ENCODE measurements at places on chromosomes 13 and 19. TPM values are rescaled to one million over a fixed set of nuclear protein-coding genes. Genes with fewer than 3 reads are reported as not detected.

Gene CRB3
- total RNA-seq, result 0.21 TPM

Gene ZSCAN1
- not detected for total RNA-seq

Gene GNG8
- total RNA-seq, result not detected

GRCh38 chr13:66139250-66139649 is 1090.9 kb downstream of the PCDH9 start:
- peaks cover 3% of the 10 kb centered on the region for H3K4me1 ChIP-seq
- no peak overlapping the region for H3K27ac ChIP-seq
- H3K36me3 ChIP-seq, result no peaks in the 10 kb centered on the region
- no peak for DNase-seq
- H3K27me3 ChIP-seq, result no peaks in the 10 kb centered on the region

GRCh38 chr13:100811024-100811865 is 136.7 kb upstream of the TMTC4 start:
- DNase-seq, result no peak
- no peaks in the 10 kb centered on the region for H3K36me3 ChIP-seq
- no peak overlapping the region for H3K27ac ChIP-seq
- no peaks in the 10 kb centered on the region for H3K4me1 ChIP-seq
- peaks cover 2% of the 10 kb centered on the region for H3K27me3 ChIP-seq

DNA sequence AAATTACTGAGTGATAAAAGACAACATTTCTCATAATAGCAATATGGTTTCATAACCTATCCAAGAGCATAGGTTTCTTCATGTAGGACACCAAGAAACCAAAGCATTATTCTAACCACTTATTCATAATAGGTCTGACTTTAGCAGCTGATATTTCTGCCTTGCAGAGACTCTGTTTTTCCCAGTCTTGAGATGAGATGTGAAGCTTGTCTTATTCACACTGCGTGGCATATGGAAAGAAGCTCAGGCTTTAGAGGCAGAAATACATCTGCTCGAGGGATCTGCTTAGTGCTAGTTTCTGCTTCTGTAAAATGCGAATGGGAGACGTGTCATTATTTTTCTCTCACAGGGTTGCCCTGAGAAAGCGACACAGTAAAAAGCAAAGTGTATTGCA is 232.0 kb upstream of the SPRY2 start:
- no peak overlapping the region for H3K4me3 ChIP-seq
- no peaks in the 10 kb centered on the region for H3K36me3 ChIP-seq
- H3K27me3 ChIP-seq, result no peaks in the 10 kb centered on the region
- no peak for DNase-seq
- H3K27ac ChIP-seq, result no peak overlapping the region

DNA sequence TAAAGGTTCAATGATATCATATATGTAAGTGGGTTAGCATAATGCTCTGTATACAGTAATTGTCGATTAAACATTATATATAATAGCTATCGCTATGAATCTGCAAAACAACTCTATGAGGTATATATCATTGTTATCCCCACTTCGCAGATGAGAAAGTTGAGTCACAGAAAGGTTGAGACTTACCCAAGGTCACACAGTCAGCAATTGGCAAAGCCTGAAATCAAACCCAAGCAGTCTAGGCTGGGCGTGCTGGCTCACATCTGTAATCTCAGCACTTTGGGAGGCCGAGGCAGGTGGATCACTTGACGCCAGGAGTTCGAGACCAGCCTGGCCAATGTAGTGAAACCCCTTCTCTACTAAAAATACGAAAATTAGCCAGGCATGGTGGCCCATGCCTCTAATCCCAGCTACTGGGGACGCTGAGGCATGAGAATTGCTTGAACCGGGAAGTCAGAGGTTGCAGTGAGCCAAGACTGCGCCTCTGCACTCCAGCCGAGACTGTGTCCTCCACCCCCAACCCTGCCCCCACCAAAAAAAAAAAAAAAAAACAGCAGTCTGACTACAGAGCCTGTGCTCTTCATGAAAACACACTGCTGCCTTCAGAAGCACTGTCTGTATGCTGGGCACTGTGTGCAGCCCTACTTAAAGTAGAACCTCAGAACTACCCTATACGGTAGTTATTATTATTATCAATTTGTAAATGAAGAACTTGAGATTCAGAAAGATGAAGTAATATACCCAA is 1.3 kb downstream of the HSPBP1 start:
- no peaks in the 10 kb centered on the region for H3K36me3 ChIP-seq
- H3K4me1 ChIP-seq, result peaks cover 12% of the 10 kb centered on the region
- peak overlapping the region; percentile 68 for H3K4me3 ChIP-seq
- H3K27ac ChIP-seq, result peak overlapping the region; percentile 76
- no peak for DNase-seq
- H3K27me3 ChIP-seq, result no peaks in the 10 kb centered on the region

DNA sequence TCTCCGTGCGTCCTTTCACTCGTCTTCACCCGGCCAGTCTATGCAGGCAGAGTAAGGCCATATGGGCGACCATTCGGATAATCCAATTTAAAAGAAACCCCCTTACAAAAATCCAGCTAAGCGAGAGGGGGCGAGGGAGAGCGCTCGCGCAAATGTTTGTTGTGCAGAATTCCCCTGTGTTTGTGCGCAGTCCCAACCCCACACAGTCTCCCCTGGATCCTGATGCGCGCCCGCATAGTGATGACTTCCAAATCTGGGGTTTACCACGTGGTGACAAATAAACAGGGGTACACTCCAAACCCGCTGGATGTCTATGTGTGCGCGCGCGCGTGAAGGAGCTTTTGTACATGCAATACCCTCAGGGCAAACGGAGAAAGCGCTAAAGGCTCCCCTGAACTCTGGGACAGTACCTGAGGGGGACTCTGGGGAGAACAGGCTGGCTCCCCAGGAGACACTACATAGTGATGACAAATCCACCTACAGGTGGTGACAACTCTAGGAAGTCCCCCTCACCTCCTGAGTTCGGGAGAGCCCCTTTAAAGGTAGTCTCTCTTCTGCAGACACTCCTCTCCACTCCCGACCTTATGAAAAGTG is 8.5 kb downstream of the SOX21 start:
- no peak overlapping the region for H3K27ac ChIP-seq
- no peaks in the 10 kb centered on the region for H3K36me3 ChIP-seq
- peak overlapping the region; percentile 33 for H3K4me3 ChIP-seq
- H3K4me1 ChIP-seq, result peaks cover 4% of the 10 kb centered on the region
- DNase-seq, result no peak

DNA sequence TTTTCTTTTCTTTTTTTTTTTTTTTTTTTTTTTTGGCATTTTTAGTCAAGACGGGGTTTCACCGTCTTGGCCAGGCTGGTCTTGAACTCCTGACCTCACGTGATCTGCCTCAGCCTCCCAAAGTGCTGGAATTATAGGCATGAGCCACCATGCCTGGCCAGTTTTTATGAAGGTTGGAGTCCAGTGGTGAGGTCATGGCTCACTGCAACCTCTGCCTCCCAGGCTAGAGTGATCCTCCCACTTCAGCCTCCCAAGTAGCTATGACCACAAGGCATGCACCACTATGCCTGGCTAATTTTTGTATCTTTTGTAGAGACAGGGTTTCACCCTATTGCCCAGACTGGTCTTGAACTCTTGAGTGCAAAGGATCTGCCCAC is 4.2 kb downstream of the SNRPA start:
- no peak for DNase-seq
- H3K27me3 ChIP-seq, result no peaks in the 10 kb centered on the region
- H3K27ac ChIP-seq, result no peak overlapping the region
- no peaks in the 10 kb centered on the region for H3K4me1 ChIP-seq

Gene RASIP1
- 0.41 TPM for total RNA-seq

Gene KLHL1
- not detected for total RNA-seq

DNA sequence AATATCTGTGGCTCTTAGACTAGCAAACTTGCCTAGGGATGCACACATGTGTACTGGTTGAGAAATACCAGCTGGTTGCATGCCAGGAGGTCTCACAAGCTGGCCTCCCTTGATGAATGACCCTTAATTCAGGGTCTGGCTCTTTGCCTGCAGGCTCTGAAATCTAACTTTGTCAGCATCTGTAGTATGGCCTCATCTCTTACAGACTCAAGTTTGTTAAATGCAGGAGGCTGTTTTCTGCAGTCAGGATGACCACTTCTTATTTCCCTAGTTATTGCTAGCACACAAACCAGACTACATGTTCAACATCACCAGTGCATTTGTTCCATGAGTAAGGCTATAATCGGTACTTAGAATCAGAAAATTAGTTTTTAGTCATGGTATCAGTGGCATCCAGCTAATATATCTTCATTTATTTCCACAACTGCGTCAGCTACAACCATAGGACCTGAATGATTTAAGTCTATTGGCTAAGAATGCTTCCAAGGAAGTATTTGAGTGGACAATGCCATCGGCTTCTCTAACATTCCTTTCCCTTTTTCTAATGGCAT is 23.3 kb upstream of the POSTN start:
- H3K36me3 ChIP-seq, result no peaks in the 10 kb centered on the region
- no peaks in the 10 kb centered on the region for H3K27me3 ChIP-seq
- no peak overlapping the region for H3K4me3 ChIP-seq

DNA sequence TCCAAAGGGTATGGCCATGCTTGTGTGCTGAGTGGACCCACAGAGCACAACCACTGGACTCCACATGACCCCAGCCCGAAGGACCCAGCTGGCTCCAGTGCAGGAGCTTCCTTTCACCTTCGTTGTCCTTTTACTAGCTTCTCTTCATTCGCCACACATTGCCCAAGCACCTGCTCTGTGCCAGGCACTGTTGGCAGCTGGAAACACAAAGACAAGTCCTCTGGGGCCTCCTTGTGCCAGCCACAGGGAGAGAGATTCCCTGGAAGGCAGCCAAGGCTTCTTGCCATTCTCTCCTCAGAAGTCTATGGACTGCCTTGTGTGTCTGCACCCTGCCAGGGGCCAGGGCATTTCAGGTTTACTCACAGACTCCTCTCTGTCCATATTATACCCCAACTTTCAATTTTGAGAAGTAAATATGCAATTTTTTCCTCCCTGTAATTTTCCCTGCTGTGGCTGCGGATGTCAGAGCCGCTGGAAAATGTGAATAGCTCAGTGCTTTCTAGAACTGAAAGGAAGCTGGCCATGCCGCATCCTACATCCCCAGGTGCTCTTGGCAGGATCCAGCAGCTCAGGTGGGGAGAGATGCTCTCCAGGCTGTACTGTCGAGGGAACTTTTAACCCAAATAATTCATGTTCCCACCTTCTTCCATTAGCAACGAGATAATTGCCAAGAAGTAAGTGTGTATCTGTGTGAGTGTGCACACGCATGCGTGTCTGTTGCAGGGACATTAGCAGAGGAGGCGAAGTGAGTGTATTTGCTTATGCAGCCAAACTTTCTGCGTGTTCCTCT is 57.2 kb downstream of the CHST8 start:
- H3K27me3 ChIP-seq, result peaks cover 29% of the 10 kb centered on the region
- no peak overlapping the region for H3K4me3 ChIP-seq
- H3K36me3 ChIP-seq, result no peaks in the 10 kb centered on the region
- H3K27ac ChIP-seq, result no peak overlapping the region
- no peak for DNase-seq

Gene KLF1
- 0.10 TPM for total RNA-seq

Gene PRR12
- 22.9 TPM for total RNA-seq

Gene GSX1
- not detected for total RNA-seq

Gene GIPR
- total RNA-seq, result 2.0 TPM

Gene IL17D
- 0.46 TPM for total RNA-seq

GRCh38 chr13:85985797-85986196 is 186.6 kb upstream of the SLITRK6 start:
- no peaks in the 10 kb centered on the region for H3K4me1 ChIP-seq
- H3K36me3 ChIP-seq, result no peaks in the 10 kb centered on the region
- H3K4me3 ChIP-seq, result no peak overlapping the region
- no peak for DNase-seq

GRCh38 chr19:6832412-6832811 is 55.0 kb upstream of the ADGRE1 start:
- H3K4me3 ChIP-seq, result no peak overlapping the region
- H3K4me1 ChIP-seq, result no peaks in the 10 kb centered on the region
- DNase-seq, result no peak
- no peak overlapping the region for H3K27ac ChIP-seq
- H3K36me3 ChIP-seq, result no peaks in the 10 kb centered on the region

Gene DOCK6
- 19.4 TPM for total RNA-seq

- peaks cover 13% of the 10 kb centered on the region for H3K4me1 ChIP-seq
- H3K36me3 ChIP-seq, result peaks cover 13% of the 10 kb centered on the region
- no peaks in the 10 kb centered on the region for H3K27me3 ChIP-seq
- peak within 1 kb of the TSS; percentile 87 for H3K4me3 ChIP-seq
These were observed at the start of gene TSEN34 for GRCh38 chr19:54191011-54191810. Gene TSEN34, plus strand, starts transcription at chr19:54191308. Its CDS starts 57 bp downstream, at chr19:54191365.

- DNase-seq, result no peak
- no peaks in the 10 kb centered on the region for H3K36me3 ChIP-seq
- peak within 1 kb of the TSS; percentile 78 for H3K27ac ChIP-seq
- peak within 1 kb of the TSS; percentile 73 for H3K4me3 ChIP-seq
These were observed at the start of gene PRKCG for GRCh38 chr19:53881482-53882390. Gene PRKCG, plus strand, starts transcription at chr19:53882197. Its CDS starts 298 bp downstream, at chr19:53882495.

Gene PRODH2
- total RNA-seq, result not detected

Gene AP2S1
- 146 TPM for total RNA-seq

DNA sequence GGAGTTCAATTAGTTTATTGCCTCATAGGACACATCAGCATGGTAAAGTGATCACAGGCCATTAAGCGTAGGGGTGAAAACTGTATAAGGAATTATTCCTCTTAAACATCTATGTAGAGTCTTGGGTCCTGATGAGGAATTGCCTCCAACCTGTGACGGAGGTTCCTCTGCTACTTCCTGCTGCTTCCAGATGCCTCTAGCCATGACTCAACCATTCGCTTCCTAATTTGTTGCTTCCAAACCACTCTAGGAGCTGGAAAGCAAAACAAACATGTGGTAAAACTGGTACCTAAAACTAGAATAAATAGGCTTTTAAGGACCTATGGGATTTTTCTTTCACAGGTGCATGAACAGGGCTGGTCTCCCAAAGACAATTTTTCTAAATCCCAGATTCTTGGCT is 253.8 kb downstream of the KLF12 start:
- H3K27ac ChIP-seq, result no peak overlapping the region
- H3K4me3 ChIP-seq, result no peak overlapping the region
- no peaks in the 10 kb centered on the region for H3K4me1 ChIP-seq
- H3K27me3 ChIP-seq, result no peaks in the 10 kb centered on the region
- H3K36me3 ChIP-seq, result no peaks in the 10 kb centered on the region

GRCh38 chr13:24995225-24995804 is 100.6 kb upstream of the PABPC3 start:
- H3K4me3 ChIP-seq, result no peak overlapping the region
- no peaks in the 10 kb centered on the region for H3K4me1 ChIP-seq
- DNase-seq, result no peak
- H3K27me3 ChIP-seq, result no peaks in the 10 kb centered on the region
- no peaks in the 10 kb centered on the region for H3K36me3 ChIP-seq
- H3K27ac ChIP-seq, result no peak overlapping the region
